Motor neuron (in vitro differentiated cells): ENCODE measurements at places on chromosomes 2 and 18.
A peak's percentile ranks its signal among the peaks of the same experiment; 100 is the strongest.

GRCh38 chr18:79789901-79790890, 7.5 kb upstream of the KCNG2 start:
- no peak for ATAC-seq

DNA sequence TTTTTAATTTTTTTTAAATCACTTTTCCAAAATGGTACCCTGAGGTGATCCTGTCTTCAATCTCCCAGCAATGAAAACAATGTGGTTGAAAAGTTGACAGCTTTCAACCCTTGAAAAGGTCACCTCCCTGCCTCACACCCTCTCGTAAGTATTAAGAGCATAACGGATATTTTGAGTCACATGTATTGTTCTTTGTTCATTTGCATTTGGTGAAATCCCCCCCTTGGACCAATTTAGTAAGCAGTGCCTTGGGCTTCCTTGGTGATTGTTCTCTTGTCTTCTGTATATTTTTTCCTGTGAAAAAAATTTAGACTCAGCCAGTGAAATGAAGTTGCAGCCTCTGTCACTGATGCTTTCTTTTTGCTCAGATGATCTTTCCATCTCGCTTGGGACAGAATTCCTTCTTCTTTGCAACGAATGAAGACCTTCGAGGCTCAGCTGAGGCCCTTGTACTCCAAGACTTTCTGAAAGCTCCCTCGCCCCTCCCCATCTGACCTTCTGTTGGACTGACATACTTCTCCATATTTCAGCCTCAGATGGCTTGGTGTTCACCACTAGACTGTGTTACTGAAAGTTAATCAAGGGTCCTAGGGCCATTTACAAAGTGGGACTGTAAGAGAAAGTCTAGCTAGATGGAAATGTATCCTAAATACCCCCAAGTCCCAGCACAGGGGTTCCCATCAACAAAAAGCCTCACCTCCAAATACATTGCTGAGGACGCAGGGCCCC, 158.4 kb downstream of the BCL2 start:
- no peak for ATAC-seq

DNA sequence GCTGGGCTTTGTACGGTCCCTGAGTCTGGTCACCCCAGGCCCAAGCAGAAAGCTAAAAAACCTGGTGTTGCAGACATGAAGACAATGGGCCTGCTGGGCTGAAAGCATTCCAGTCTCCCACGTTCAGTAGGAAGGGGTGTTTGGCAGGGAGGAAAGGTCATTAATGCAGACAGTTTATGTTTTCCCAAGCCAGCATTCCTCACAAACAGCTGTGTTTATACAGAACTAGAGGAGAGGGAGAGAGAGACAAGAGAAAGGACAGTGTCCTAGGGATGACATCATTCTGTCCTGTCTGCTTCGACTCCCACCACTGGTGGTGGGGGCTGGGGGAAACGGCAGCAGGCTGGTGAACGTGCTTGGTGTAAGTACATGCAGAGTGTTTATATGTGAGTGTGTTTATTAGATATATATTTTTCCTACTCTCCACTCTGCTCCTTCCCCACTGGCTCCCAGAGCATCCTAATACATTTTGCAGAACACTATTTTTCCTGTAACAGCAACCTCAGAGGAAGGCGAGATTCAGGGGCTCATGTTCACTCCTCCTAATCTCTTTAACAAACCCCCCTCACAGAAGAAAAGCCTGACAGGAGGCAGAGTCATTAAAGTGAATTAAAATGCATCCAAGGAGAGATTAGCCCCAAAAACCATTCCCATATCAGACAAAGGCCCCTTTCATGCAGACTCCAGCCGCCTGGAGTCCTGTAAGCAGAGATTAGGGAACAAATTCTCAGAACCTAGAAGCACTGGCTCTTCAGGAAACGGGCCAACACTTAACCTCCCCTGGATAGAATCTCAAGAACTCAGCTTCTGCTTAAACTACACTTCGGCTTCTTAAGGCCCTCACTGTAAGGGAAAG, 380.4 kb downstream of the TNS1 start:
- peak; percentile 71 for ATAC-seq

DNA sequence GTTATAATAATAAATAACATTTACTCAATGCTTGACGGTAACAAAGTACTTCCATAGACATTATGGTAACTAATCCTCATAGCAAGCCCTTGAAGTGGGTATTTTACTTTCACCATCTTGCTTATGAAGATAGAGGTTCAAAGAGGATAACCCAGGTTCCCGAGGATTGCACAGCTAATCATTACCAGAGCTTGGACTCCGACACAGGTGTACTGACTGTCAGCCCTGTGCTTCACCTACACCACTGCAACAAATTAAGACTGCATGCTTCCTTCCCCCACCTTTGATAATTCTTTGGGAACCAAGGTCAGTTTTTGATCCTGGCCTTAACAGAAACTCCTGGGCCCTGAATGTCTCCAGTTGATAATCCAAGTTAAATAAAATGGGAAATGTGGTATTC, 48.9 kb downstream of the FAM98A start:
- no peak for ATAC-seq

DNA sequence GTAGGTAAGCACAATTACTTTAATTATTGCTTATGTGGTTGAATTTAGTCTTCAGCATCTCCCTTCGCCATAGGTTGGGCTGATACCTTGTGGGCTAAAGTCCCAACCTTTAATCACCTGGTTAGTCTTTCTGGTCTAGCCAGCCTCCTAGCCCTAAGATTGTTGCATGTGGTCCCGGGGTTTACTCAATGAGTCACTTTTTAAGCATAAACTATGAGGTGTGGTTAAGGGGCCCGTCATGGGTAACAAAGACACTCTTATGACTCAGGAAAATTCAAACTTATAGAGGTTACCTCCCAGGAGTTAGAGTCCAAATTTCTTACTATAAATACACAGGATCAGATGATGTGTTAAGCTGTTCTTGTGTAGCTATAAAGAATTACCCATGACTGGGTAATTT, 841.6 kb downstream of the TRIB2 start:
- ATAC-seq: no peak

GRCh38 chr2:148300544-148300943, 279.7 kb downstream of the MBD5 start:
- no peak for ATAC-seq

GRCh38 chr2:163343316-163343715, 392.5 kb downstream of the FIGN start:
- ATAC-seq: no peak

GRCh38 chr2:173171321-173171720, 95.7 kb downstream of the MAP3K20 start:
- ATAC-seq: no peak

GRCh38 chr18:23835506-23835905, 146.3 kb downstream of the LAMA3 start:
- ATAC-seq: no peak

DNA sequence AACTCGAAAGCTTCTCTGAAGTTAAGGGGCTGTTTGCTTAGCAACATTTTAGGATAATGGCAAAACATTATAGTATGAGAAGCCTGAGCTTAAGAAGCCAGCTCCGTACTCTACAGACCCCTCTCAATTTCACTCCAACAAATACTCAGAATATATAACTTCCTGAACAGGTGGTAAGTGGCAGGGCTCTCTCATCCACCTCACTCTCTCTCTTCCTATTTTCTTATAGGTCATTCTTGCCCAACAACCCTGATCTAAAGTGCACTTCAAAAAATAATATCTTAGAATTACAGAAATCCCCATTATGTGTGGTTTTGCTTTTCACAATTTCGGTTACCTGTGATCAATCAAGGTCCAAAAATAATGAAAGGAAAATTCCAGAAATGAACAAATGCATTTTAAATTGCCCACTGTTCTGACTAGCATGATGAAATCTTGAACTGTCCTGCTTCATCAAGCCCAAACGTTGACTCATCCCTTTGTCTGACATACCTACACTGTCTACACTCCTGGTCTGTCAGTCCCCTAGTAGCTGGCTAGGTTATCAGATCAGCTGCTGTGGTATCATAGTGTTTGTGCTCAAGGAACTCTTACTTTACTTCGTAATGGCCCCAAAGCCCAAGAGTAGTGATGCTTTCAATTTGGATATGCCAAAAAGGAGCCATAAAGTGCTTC, 122.8 kb upstream of the COL5A2 start:
- no peak for ATAC-seq

DNA sequence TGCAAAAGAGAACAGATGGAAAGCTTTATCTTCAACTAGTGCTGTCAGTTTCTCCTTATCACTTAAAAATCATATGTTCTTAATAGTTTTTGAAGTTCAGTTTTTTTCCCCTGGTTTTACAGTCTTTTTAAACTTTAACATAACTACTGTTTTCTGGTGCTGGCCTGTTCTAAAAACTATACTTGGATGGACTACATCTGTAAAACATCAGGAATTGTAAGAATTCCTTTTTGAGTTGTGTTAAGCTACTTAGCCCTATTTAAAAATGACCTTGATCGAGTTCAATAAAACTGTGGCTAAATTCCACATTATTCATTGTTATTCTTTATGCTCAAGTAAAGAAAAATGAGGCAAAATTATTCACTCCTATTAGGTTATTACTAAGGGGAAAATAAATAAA, 397.7 kb downstream of the NUP35 start:
- ATAC-seq: no peak

DNA sequence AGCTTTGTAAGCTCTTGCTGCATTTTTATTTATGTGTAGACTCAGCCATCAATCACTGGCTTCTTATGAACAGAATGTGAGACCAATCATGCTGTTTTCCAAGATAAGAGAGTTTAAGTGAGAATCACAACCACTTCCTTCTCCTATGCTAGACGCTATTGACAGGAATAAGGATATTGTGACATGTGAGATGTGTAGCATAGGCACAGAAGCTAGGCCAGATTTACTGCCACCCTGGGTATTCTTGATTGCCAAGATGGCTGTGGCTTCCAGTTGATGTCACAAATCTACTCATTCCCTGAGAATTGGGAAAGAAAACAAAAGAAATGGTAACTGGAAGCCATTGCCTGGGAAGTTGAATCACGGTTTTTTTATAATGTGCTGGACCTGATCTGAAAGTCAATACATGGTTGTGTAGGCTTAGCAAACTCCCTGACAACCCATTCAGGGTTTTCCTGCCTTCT, 49.9 kb downstream of the RAB27B start:
- no peak for ATAC-seq

- ATAC-seq: no peak
These were observed 395.6 kb upstream of the TRIB2 start for GRCh38 chr2:12320991-12321641.
